ENCODE measurements at places on chromosomes 4 and X.
A peak's percentile ranks its signal among the peaks of the same experiment; 100 is the strongest.

- no peak for DNase-seq
Observed at GRCh38 chrX:21883258-21883657, 27.5 kb downstream of the YY2 start.

- no peak for DNase-seq
Observed at GRCh38 chr4:71765350-71765749, 18.5 kb downstream of the GC start.

DNA sequence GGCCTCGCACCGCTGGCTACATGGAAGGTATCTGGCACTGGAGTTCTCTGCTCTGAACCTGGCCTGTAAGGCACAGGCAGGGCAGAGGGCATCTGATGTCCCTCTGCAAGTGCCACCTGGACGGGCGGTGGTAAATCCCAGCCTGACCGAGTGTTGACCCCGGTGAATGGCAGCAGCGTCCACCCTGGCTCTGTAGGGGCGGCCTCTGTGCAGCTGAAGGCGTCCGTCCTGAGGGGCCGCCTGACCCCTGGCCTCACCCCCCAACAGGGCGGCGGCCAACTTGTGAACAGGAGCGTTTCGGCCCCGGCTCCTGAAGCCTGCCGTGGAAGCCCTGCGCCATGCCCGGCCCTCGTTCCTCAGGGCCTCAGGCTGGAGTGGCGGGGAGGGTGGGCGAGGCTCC is 51.4 kb downstream of the CPZ start:
- no peak for DNase-seq

- no peak for DNase-seq
Observed at GRCh38 chr4:124019749-124020549, 623.4 kb downstream of the SPRY1 start.

- DNase-seq = no peak
Observed at GRCh38 chr4:55617587-55618197, 18.4 kb downstream of the NMU start.

DNA sequence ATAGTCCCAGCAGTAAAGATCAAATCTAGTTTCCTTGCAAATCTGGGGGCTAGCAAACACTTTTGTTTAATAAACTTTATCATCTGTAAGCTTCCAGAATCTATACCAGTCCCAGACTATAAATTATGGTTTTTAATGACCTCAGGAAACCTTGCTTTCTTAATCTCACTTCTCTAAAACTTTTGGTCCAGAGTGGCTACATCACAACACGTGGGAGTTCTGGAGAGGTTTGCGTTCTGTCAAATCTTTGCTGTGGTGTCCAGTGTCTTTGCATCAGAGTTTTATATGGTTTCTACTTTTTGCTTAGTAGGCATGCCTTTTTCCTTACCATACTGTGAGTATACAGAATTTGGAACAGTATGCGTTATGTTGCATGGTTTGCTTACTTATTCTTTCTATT is 193.9 kb downstream of the ANK2 start:
- DNase-seq = no peak

GRCh38 chr4:8724436-8725070 is 132.0 kb downstream of the CPZ start:
- DNase-seq = no peak

DNA sequence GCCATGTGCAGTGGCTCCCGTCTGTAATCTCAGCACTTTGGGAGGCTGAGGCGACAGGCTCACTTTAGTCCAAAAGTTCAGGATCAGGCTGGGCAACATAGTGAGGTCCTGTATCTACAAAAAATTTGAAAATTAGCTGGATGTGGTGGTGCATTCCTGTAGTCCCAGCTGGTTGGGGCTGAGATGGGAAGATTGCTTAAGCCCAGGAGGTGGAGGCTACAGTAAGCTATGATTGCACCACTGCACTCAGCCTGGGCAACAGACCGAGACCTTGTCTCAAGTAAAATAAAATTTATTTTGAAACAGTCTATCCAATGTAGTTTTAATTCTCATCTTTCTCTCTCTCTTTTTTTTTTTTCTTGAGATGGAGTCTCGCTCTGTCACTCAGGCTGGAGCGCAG is 21.1 kb downstream of the RBM10 start:
- no peak for DNase-seq

- DNase-seq = no peak
Observed at GRCh38 chrX:16082470-16083085, 40.8 kb upstream of the GRPR start.

GRCh38 chrX:14886252-14886651 is 13.0 kb downstream of the MOSPD2 start:
- no peak for DNase-seq

GRCh38 chrX:103461156-103461555 is 58.1 kb downstream of the RAB40A start:
- no peak for DNase-seq

DNA sequence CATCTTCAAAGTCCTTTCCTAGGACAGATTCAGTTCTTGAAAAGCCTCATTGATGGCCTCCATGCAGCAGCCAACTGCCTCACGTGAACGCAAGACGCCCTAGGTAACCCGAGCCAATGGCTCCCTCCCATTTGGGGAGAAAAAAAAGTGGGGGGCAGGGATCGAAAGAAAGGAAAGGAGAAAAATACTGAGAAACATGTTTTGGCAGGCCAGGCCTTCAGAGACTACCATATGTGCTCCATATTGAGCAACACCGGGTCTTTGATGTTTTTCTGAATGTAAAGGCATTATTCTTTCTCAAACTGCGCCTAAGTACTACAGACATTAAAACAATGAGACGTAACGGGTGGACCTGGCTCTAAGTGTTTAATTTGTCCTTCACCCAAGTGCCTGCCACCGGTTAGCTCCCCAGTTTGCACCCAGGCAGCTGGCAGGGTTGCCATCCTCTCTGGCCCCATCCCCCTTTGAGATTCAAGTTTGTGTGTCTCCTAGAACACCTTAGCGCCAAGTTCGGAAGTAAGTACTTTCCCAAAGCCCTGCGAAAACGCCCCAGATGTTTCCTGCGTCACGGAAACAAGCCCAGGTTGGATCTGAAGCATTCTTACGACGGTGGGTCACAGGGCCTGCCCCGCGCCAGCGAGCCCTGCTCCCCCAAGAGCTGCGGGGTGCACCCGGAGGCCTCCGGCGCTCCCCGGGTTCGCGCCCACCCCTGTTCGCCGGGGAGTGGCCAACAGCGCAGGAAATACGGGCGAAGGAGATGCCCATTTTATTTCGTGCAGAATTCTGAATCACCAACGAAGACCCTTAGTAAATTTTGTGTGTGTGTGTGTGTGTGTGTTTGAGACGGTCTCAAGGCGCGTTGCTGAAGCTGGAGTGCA is 30.1 kb downstream of the HAND2 start:
- no peak for DNase-seq

DNA sequence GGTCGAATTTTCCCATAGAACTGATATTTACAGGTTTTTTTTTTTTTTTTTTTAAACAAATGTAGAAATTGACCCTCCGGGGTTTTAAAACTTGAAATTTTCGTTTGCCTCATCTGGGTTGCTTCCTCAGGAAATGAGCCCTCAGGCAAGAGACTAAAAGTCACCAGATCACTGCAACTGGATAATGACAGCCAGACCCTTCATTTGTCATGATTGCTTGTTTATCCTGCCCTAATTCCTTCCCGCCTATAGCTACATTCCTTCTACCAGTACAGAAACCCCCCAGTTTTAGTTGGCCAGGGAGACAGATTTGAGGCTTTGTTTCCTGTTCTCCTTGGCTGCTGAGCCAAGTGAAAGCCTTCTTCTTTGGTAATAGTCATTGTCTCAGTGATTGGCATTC is 44.0 kb upstream of the IGFBP7 start:
- DNase-seq = no peak

- DNase-seq = no peak
Observed at GRCh38 chr4:117784266-117784665, 250.0 kb upstream of the NDST3 start.

- no peak for DNase-seq
Observed at GRCh38 chr4:183008492-183008891, 90.6 kb upstream of the WWC2 start.

DNA sequence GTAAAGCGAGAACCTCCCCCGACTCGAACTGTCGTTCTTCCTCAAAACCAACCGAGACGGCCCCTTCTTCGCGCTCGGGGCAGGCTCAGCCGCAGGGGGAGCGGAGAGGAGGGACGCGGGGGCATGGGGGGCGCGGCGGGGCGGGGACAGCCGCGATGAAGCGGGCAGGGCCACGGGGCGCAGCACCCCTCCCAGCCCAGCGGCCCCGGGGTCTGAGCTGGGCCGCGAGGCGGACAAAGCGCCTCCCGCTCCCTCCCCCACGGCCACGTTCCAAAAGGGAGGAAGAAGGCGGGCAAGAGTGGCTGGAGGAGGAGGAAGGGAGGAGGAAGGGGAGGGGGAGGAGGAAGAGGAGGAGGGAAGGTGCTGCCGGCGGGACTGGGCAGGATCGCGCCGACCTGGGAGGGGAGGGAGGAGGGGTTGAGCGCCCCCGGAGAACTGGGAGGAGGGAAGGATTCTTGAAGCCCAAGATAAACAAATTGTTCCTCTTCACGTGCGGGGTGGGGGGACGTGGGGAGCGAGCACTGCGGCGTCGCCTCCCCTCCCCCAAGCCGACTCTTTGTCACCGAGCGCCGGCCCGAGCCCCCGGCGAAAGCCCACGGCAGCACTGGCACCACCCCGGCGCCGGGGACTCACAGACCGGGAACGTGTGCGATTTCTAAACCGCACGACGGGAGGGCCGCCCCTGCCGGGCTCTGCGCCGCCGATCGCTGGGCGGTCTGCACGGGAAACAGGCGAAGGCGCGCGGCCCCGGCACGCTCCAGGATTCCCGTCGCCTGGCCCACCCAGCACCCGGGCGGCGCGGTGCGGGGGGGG is 2.9 kb downstream of the MAML3 start:
- peak; percentile 49 for DNase-seq

DNA sequence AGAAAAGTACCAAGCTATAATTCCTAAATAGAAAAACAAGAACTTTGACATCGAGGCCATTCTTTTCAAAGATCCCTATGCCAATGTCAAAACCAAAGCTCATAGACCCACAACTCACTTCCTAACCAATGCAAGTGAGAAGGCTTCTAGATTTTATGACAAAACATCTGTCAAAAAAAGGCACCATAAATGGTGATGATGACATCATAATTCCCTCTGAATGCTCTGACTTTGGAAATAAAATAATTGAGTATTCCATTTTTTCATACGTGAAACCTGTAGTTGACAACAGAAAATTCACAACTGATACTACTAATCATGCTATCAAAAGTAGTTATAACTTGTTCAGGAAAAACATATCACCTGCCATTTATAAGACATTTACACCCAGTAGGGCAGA is 8.7 kb upstream of the CABS1 start:
- DNase-seq = no peak

GRCh38 chr4:112099701-112100297 is 45.5 kb upstream of the FAM241A start:
- no peak for DNase-seq

DNA sequence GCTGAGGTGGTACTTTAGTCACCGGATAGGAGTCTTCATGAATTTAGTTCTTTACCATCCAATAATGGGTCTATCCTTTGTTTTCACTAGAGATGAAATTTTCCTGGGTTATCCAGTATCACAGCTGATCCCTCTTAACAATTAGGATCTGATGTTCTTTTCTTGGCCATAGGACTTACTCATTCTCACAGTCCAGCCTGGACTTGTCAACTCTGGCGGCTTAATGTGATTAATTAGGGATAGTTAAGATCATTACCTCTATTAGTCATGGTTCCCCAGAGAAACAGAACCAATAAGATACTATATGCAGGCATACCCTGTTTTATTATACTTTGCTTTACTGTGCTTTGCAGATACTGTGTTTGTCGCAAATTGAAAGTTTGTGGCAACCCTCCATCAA is 272.7 kb upstream of the FAT4 start:
- no peak for DNase-seq

DNA sequence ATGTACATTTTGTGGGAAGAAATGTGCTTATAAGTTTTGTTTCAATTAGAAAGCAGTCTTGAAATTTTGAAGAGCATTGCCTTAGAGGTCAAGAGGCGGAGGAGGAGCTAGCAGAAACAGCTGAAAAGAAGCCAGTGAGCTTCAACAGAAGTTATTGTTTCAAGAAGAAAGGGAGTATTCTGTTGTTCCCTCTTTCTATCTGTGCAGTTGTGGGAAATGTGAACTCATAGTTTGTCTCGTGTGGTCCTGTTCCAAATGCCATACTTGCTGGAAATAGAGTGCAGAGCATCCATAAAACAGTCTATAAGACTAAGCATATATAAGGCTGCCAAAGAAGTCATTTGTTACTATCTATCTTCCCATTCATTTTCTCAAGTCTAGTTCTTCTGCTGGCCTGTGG is 1015.7 kb downstream of the DMD start:
- DNase-seq = no peak

GRCh38 chr4:39305912-39306677 is 60.1 kb downstream of the RFC1 start:
- DNase-seq = no peak

DNA sequence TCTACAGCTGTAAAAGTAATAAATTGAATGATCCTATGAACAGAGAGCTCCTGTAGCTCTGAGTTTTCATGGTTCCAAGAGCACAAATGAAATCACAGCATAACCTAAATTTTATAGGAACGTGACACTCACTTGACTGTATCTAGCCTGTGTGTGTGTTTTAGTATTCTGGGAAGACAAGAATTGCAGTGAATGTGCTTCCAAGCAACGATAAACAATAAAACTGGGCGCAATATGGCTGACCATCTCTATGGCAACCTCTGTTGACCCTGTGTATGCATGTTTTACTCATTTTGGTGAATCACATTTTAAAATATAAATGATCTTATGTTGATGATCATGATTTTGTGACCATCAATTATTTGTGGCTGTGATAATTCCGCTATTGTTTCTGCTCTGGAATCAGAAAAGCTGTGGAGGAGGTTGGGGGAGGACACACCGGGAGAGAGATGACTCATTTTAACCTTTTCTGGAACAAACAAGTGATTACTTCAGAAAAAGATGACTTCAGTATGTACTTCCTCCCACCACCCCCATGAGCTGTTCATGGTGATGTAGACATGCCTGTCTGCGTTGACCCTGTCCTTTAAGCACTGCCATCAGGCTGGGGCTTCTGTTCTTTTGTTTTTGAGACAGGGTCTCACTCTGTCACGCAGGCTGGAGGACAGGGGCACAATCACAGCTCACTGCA is 31.8 kb downstream of the USP11 start:
- DNase-seq = no peak

DNA sequence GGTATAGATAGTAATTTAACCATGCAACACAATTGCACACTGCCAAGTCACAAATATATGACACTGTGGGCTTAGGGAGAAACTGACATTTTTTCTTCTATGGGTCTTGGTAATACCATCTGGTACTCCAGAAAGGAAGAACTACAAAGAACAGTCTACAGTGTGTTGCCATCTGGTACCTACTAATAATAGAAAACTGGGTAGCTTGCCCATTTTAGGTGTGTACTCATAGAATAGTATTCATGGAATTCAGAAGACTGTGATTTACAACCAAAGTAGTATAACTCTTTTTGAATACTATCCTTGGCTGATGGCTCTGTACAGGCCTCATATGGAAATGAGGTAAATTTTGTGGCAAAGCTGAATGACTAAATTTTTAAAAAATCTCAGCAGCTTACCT is 132.6 kb upstream of the RPS6KA6 start:
- no peak for DNase-seq

DNA sequence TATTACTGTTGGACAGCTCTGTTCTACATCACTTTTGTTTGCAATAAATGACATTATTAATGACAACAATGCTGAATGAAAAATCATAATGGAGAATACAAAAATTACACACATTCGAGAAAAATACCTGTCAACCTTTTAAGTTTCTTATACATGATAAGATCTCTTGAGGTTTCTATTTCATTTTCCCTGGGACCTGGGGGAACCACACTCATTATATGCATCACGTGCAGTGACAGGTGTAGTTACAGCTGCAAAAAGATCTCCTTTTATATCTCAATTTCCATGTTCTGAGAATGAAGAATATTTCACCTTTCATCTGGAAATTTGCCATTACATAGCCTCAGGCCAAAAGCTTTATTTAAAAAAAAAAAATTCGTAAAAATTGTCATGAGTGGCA is 1347.0 kb upstream of the AGA start:
- DNase-seq = no peak
